Naive B cell (primary cell): ENCODE measurements at places on chromosomes 2 and 18.

DNA sequence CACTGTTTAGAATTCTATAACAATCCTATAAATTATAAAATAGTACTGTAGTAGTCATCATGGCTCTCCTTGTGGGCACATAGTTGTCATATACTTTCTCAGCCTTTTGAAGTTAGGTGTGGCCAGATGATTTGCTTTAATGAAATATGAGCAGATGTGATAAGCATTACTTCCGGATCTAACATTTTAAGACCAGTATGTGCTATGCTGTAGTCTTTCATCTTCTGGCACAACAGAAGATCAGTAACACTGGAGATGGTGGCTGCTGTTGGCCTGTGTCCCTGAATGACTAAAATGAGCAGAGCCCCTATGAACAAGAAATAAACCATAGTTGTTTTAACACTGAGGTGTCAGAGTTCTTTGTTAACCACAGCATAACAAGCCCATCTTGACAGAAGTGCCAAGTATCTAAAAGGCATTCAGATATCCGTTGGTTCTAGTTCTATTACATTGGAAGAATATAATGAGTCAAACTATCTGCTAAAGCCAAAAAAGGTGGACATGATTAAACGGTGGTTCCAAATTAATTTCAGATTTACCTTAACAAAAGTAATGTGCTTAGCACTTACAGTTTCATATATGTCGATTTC, 6.3 kb downstream of the MEX3C start:
- DNase-seq = no peak

DNA sequence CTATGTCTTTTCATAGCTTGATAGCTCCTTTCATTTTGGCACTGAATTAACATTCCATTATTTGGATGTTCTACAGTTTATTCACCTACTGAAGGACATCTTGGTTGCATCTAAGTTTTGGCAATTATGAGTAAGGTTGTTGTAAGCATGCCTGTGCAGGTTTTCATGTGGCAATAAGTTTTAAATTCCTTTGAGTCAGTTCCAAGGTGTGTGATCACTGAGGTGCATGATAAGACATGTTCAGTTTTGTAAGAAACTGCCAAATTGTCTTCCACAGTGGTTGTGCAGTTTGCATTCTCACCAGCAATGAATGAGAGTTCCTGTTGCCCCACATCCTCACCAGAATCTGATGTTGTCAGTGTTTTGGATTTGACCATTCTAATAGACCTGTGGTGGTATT, 24.2 kb downstream of the XDH start:
- no peak for DNase-seq

GRCh38 chr2:138237667-138238384, 263.7 kb upstream of the SPOPL start:
- no peak for DNase-seq

DNA sequence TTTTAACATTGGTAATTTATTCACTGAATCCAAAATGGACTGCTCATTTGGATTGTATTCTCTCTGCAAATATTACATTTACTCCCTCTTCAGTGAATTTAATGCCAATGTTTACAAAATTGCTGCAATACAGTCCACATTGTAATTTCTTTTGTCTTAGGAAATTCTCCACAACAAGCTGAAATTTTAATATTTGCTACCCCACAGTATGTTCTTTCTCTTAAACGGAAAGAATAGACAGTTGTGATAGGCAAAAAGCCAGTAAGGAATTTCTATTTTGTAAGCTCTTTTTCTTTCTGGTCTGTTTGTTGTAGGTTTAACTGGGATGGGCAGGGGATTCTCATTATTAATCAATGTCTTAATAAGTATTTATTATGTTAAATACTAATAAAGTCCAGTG, 92.0 kb downstream of the CSRNP3 start:
- no peak for DNase-seq

DNA sequence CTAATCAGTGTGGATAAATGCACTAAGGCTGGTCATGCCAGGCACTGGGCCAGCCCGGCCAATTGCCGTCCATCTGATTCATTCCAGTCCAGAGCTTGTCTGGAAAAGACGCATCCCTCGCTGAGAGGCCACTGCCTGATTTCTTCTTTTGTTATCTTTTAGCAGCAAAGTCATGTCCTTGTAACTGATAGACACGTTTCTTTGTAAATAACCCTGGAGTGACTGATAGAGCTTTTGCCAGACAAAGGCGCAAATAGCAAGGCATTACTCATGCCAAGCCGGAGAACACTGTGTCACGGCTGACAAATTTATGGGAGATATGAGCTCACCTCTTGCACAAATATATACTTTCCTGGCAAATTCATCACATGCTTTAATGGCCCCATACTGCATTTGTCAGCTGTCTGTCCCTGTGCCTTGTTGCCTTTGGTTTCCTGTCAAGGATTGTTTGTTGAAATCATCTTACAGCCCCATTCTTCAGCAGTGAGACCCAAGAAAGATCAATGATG, 164.4 kb downstream of the ETAA1 start:
- DNase-seq = no peak

DNA sequence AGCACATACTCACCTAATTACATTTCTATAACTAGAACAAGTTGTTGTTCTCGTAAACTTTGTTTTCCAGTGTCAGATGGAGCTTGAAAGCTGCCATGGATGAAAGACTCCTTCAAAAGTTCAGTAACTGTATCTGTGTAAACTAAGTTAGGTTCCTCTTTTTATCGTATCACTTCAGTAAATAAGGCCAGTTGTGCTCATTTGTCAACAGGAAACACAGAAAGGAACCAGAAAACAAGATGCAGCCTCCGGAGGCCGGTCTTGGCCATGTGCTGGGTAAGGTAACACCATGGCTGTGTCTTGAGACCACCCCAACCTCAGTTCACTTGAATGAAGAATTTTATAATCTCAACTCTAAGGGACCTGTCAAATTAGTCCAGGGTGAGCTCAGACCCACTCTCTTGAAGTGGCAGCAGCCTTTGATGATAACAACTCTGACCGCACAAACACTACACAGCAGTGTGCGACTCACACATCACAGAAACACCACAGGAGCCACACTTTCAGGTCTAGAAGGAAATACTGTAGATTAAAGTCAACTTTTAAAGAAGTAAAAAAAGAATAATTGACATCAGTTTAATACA, 213.8 kb downstream of the AFF3 start:
- DNase-seq = peak; percentile 48

DNA sequence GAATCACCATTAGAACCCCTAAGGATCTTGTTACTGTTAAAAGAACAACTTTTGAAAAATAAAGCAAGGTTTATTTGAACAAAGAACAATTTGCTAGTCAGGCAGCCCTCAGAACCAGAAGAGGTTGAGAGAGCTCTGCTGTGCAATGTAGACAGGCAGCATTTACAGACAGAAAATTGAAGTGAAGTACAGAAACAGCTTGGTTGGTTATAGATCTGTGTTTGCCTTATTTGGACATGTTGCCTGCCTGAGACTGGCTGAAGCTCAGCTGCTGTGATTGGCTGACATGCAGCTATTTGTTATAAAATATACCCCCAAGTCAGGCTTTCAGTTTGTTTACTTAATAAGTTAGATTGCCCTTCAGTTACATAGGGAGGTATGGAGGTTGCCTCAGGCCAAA, 12.5 kb downstream of the MSTN start:
- no peak for DNase-seq

GRCh38 chr2:216116418-216116817, 7.3 kb downstream of the XRCC5 start:
- no peak for DNase-seq

GRCh38 chr2:181183878-181184542, 203.6 kb downstream of the UBE2E3 start:
- DNase-seq = peak; percentile 64

DNA sequence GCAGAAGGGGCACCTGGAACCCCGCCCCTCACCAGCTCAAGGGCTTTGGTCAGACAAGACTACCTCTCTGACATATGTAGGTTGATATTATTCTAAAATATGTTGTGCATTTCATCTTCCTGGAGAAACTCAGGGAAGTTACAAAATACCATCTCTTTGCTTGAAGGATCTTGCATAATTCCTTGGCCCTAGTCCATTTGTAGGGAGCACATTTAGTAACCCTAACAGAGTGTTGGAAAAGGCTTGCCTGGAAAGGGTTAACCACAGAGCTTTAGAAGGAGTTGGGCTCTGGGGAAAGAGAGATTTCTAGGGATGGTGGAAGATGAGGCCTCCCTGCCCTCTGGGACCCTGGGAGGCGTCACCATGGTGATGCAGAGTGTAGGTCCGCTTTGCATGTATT, 143.0 kb upstream of the SLC1A4 start:
- no peak for DNase-seq

DNA sequence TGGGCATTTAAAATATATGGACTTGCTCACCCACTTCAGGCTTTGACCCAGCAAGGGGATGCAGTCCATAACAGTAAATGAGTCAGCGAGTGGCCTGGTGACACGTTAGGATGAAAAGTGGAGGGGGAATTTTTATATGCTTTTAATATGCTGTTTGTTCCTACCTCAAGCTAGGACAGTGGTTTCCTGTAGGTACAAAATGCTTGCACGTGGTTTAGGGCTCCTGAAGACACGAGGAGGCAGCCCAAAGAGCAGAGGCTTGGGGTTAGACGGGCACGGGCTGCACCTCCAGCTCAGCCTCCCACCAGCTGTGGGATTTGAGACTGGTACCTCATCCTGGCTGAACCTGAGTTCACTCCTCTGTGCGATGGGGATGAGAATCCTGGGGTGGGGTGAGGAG, 306.2 kb upstream of the CXCR4 start:
- DNase-seq = peak; percentile 2

DNA sequence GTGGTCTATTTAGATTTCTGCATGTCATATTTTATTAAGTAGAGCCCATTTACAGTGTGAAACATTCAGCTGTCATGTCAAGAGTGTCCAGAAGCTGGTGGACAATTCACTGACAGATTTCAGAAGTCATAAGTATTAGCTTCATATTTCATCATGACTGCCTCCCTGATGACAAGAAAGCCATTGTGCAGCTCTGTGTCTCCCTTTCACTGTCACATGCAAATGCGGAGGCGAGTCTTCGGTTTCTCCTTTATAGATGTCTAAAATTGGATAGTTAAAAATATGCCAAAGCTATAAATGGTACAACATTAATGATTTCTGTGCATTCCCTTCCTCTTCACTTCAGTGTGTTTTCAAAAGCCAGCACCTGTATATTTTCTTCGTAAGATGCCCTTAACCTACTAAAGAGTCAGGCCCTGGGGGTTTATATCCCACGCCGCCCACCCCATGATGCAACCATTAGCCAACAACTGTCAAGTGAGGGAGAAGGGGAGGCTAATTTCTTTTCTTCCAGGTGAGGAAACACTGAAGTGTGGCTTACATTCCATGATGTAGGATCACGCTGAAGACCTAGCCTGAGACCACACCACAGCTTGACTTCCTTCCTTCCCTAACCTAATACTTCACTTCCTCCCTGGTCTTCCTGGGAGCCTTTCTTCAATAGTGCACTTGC, 99.6 kb upstream of the DDX18 start:
- no peak for DNase-seq

- DNase-seq = no peak
These were observed 67.3 kb downstream of the CCBE1 start for GRCh38 chr18:59629894-59630293.

DNA sequence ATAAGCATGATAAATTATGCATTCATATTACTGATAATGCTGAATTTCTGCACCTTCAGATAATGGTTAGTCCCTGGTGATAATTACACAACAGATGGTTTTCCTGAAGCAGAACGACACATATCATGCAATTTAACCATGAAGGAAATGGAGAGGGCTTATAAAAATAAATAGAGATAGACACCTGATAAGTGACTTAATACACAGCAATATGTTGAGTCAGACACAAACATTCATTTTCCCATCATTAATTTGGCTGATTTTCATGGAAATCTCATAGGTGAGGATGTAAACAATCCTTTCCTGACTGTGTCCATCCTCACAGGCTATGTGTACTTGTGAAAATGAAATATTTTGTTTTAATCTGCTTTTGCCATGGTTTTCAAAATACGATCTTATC, 36.9 kb upstream of the DSEL start:
- DNase-seq = no peak

- no peak for DNase-seq
These were observed 28.4 kb downstream of the ITGA4 start for GRCh38 chr2:181485638-181485946.

GRCh38 chr2:64617631-64618151, 36.0 kb downstream of the SERTAD2 start:
- no peak for DNase-seq

DNA sequence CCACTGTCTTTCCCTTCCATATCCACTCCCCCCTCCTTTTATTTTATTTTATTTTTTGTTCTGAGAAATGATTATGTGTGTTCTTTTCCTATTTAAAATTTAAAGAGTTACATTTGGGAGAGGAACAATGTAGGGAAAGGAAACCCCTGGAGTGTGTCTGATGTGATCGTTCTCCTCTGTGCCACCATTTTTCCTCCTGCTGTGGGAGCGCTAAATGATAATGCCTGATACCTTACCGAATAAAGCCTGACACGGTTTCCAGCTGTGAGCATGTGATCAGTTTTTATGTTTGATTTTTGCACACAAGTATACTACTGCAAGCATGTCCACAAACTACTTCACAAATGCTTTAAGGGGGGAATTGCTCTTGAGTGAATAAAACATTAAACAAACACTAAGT, 317.8 kb upstream of the FANCL start:
- no peak for DNase-seq

DNA sequence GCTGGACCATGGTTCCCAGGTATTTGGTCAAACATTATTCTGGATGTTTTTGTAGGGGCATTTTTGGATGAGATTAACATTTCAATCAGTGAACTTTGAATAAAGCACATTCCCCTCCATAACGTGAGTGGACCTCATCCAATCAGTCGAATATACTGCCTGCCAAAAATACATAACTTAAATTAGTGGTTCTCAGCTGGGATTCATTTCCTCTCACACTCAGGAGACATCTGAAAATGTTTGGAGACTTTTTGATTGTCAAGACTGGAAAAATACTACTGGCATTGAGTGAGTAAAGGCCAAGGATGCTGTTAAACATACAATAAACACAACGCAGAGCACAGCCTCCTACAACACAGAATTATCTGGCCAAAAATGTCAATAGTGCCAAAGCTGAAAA, 198.2 kb downstream of the MYO1B start:
- no peak for DNase-seq

- DNase-seq = no peak
These were observed 8.9 kb downstream of the LYPD6 start for GRCh38 chr2:149339324-149339723.

DNA sequence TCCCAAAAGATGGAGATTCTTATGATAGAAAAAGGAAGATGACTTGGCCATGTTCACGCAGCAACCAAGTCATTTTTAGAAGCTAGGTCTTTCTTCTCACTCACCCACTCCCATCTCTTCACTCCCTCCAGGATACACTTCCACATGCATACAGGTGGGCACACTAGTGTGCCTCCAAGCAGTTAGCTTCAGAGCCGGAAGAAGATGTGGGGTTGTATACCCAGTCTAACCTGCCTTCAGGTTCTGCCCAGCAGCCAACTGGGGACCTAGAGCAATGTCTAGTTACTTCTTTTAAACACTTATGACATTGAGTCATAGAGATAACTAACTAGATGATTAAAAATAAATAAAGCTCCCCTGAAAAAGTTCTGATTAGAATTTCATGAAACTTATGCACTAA, 21.8 kb upstream of the TANK start:
- no peak for DNase-seq
